Keratinocyte (primary cell): ENCODE measurements at places on chromosomes 7 and 10. TPM values are rescaled to one million over a fixed set of nuclear protein-coding genes. Genes with fewer than 3 reads are reported as not detected.

Gene CALHM1
- polyA plus RNA-seq, result 0.02 TPM in 1 of 3 replicates, not detected in the others

Gene FGFR2
- polyA plus RNA-seq, result 12.8 to 23.9 TPM (median 20.6 TPM) in 3 replicates

Gene CDC14C
- polyA plus RNA-seq, result not detected in 3 replicates

Gene RBP3
- polyA plus RNA-seq, result not detected in 3 replicates

- no peak for DNase-seq
These were observed 147.1 kb downstream of the MPP7 start for GRCh38 chr10:28155726-28156125.

GRCh38 chr10:100882252-100882651, 30.5 kb upstream of the SLF2 start:
- DNase-seq, result no peak

GRCh38 chr7:87330316-87330715, 15.1 kb upstream of the CROT start:
- DNase-seq, result no peak

Gene C10orf90
- polyA plus RNA-seq, result not detected in 3 replicates

DNA sequence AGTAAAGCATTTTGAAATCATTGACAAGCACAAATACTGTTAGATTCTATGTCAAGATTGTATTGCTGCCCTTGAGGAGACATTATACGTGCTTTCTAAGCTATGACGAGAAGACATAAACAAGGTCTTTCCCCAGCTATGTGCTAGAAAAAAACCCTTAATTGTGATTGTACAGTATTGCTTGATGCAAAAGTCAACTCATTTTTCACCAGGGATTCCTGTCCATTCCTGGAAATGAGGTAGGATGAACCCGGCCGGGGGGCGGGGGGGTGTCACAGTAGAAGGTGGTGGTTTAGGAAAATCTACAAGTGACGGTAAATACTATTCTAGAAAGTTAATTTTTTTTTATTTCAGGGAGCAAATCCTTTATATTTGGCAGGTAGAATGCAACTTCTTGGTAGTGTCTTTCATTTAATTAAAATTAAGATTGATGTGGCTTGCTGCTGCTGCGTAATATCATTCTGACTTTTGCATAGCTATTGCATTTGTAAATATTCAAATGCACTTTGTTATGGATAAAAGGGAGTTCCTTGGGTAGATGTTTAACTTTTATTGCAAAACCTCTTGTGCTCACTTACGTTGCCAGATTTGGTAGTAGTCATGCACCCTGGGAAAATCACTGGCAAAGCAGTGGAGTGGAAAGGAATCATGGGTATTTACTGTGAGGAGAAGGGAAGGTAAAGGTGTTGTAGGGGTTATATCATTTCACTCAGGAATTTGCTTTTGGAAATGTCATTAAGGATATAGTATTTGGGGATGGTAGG, 164.4 kb upstream of the PRPS1L1 start:
- no peak for DNase-seq

DNA sequence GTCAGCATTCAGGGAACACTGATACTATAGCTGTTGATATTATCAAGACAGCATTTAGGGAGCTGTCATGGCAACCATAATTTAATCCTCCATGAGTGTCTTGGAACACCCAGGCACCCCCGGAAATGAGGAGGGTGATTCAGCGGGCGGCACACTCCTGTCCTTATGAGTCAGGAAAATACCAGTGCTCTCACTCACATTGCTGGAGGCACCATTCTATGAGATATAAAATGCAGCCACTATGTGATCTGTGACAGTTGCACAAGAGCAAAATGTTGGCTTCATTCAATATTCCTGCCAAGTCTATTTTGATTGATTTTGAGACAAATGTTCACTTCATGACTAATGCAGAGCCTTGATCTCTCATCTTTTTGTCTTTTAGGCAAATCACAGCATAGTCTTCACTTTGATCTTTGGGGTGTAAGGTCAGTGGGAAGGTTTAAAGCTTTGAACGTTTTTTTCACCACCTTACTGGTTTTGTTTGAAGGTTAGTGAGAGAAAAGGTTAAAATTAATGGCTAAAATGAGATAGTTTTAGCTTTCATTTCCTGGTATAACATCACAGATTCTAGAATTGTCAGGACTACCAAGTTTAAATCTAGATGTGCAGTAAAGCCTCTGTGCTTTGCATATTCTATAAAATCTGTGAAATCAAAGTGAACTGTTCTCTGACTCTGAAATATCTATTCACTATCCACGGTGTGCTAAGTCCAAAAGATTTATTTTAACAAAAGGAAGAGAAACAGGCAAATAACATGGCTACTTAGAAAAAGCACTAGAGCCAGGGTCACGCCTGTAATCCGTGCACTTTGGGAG, 12.4 kb upstream of the ARHGAP12 start:
- peak; percentile 96 for DNase-seq

Gene GPR85
- 1.6 to 2.0 TPM (median 2.0 TPM) in 3 replicates for polyA plus RNA-seq

GRCh38 chr7:64753032-64753431, 41.2 kb upstream of the ZNF138 start:
- DNase-seq, result no peak

Gene CRTAC1
- not detected in 3 replicates for polyA plus RNA-seq

DNA sequence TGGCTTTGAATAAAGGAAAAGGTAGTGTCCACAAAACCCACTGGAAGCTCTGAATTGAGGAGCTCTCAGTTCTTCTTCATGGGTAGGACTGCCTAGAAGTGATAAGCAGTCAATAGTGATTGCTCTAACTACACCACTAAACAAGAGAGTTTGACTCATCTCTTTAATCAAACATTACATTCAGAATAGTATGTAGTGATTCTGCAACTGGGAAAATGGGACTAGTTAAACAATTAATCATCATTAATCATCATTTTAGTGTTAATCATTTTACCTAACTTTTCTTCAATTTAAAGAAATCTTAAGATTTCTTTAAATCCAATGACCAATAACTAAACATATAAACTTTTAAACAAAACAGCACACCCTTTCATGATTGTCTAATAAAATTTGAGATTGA, 484.0 kb upstream of the FZD8 start:
- no peak for DNase-seq

- no peak for DNase-seq
These were observed 42.4 kb upstream of the FAM20C start for GRCh38 chr7:149791-150636.

- no peak for DNase-seq
These were observed 204.3 kb downstream of the DGKB start for GRCh38 chr7:14698239-14698638.

- no peak for DNase-seq
These were observed 4.5 kb upstream of the AEBP1 start for GRCh38 chr7:44099669-44100068.
